ENCODE measurements at places on chromosomes 2 and 18. TPM values are rescaled to one million over a fixed set of nuclear protein-coding genes. Genes with fewer than 3 reads are reported as not detected.

The CFC1 gene
- total RNA-seq: not detected

The LPIN1 gene
- 86.9 TPM for total RNA-seq

The VWA3B gene
- total RNA-seq: not detected

The CYP1B1 gene
- total RNA-seq: 27.6 TPM

The DES gene
- total RNA-seq: 0.31 TPM

The MOCOS gene
- 69.2 TPM for total RNA-seq

The DSG4 gene
- not detected for total RNA-seq

All from melanocyte of skin (primary cell).